ENCODE measurements at places on chromosomes 7 and 10. TPM values are rescaled to one million over a fixed set of nuclear protein-coding genes. Genes with fewer than 3 reads are reported as not detected.
A peak's percentile ranks its signal among the peaks of the same experiment; 100 is the strongest.

Gene RADIL
- total RNA-seq = 5.4 TPM

Gene PON1
- not detected for total RNA-seq

DNA sequence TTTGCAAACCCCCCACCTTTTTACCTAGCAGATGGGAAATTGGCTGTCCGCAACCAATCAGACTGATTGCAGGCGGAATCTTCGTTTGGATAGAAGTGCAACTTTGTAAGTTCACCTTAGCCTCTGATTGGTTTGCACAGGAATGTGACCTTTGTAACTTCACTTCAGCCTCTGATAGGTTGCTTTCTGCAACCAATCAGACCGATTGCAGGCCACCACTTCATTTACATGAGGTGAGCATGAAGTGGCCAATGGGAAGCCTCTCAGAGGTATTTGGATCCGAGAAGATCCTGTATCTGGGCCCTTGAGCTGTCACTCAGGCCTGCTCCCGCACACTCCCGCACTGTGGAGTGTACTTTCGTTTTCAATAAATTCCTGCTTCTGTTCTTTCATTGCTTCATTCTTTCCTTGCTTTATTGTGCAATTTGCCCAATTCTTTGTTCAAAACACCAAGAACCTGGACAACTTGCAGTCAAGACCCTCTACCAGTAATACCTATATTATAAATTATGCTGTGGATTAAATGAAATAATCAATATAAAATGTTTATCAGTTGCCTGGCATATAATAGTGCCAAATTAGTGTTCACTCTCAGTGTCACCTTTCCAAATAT, 491.4 kb downstream of the PLXNA4 start:
- no peaks in the 10 kb centered on the region for H3K36me3 ChIP-seq
- H3K27ac ChIP-seq = no peak overlapping the region
- no peaks in the 10 kb centered on the region for H3K27me3 ChIP-seq
- no peaks in the 10 kb centered on the region for H3K4me1 ChIP-seq

GRCh38 chr7:89605362-89605761, 548.9 kb upstream of the STEAP1 start:
- H3K27ac ChIP-seq = 0 out of 2 replicates have a peak overlapping the region, but pooled peaks have one; percentile 36
- no peak overlapping the region for H3K4me3 ChIP-seq
- H3K36me3 ChIP-seq = no peaks in the 10 kb centered on the region
- DNase-seq = no peak
- H3K27me3 ChIP-seq = no peaks in the 10 kb centered on the region

Gene MOGAT3
- total RNA-seq = 0.82 TPM

All from H1 (cell line).